ENCODE measurements at places on chromosomes 1 and 21.

DNA sequence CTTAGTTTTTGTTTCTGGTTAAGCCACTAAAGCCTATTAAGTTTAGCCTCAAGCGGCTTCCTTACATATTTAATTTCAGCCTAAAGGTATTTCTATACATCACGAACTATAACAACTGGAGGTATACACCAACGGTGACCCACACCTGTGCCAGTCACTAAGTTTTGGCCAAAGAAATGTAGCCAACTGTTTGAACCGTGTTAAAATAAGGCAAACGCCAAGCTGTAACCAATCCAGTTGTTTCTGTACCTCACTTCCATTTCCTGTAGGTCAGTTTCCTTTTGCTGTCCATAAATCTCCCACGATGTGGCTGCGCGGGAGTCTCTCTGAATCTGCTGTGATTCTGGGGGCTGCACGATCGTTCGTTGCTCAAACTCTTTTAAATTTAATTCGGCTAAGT, 5.6 kb upstream of the ERO1B start:
- DNase-seq, result no peak

DNA sequence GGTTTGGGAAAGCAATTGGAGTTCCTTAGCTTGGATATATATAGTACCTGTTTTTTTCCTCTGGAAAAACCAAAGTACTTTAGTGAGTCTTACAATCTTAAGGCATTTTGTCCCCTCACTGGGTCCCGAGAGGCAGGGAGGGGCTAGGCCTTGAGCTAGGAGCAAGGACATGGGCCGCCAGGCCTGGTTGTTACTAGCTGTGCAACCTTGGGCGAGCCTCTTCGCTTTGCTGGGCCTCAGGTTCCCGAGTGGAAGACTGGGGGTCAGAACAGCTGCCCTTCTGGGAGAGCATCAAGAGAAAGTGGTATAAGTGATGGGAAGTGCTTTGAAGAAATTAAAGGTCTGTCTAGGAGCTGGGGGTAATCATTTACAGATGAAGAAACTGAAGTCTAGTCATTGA, 553.2 kb downstream of the KIF26B start:
- DNase-seq, result no peak

DNA sequence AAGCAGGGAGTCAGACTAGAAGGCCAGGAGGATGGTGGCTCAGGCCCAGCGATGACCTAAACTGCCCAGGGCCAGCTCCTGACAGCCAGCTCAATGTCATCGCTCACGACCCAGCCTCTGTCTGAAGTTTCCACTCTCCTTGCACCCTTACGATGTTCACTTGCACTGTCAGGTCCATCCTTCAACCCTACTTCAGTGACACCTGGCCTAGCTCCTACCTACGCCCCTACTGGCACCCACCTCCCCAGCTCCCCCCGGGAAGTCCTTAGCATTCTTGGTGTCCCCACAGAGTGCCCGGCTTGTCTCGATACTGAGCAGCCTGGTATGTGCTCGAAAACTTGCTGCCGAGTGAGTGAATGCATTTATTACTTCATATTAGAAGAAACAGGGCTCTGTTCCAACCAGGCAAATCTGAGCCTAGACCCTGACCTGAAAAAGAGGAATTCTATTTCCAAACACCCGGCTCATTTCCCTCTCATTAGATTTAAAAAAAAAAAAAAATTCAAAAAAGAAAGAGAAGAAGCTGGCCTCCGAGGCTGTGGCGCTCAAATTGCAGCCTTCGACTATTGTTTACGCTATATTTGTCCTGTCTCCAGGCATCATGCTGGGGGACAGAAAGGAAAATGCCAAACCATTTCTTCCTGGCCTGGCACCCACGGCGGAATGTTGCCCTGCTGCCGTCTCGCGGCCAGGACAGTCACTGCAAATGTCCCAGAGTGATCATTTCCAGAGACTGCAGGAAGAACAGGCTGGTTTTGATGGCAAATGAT, 29.8 kb upstream of the LRRC38 start:
- peak; percentile 36 for DNase-seq

DNA sequence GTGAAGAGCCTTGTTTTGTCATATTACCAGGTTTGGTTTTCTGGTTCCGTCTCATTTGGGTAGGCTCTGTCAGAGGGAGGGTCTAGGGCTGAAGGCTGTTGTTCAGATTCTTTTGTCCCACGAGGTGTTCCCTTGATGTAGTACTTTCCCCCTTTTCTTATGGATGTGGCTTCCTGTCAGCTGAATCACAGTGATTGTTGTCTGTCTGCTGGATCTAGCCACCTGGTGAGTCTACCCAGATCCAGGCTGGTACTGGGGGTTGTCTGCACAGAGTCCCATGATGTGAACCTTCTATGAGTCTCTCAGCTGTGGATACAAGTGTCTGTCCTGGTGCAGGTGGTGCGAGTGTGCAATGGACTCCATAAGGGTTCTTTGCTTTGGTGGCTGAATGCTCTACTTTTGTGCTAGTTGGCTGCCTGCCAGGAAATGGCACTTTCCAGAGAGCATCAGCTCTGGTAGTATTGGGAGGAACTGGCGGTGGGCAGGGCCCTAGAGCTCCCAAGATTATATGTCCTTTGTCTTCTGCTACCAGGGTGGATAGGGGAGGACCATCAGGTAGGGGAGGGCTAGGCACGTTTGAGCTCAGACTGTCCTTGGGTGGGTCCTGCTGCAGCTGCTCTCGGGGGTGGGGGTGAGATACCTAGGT, 246.0 kb downstream of the RYR2 start:
- peak; percentile 96 for DNase-seq

GRCh38 chr1:228541725-228542124, 54.5 kb downstream of the RNF187 start:
- DNase-seq, result no peak

GRCh38 chr1:118322331-118322730, 137.3 kb upstream of the SPAG17 start:
- no peak for DNase-seq

- peak; percentile 39 for DNase-seq
These were observed 52.4 kb downstream of the PHC2 start for GRCh38 chr1:33378524-33378923.

- peak; percentile 47 for DNase-seq
These were observed 1.2 kb downstream of the CHRM3 start for GRCh38 chr1:239387304-239388158.

DNA sequence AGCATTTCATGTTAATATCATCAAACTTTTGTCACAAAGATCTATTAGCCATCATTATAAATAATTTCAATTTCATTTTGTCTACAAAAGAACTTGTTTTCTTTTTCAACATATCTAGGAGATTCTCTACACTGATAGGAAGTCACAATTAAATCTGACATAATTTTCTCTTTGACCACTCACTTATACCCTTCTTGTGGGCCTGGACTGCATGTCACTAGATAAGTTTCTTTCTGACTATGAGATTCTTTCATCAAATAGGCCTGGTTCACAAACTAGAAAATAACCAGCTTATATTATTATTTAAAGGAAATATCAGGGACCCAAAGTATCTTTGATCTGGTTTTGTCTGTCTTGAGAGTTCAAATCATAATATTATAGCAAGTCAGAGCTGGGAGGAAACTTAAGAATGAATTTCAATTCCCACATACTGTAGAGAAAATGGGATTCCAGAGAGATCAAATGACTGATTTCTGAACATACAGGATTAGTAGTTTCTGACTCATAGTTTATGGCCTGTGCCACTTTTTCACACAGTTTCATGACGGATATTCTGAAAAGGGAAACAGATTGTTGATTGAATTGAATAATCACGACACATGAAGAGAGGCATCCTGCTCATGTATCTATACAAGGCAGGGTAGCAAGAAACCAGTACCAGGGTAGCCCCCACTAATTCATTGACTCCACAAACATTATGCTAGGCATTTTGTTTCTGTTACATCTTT, 355.8 kb downstream of the GPATCH2 start:
- no peak for DNase-seq

DNA sequence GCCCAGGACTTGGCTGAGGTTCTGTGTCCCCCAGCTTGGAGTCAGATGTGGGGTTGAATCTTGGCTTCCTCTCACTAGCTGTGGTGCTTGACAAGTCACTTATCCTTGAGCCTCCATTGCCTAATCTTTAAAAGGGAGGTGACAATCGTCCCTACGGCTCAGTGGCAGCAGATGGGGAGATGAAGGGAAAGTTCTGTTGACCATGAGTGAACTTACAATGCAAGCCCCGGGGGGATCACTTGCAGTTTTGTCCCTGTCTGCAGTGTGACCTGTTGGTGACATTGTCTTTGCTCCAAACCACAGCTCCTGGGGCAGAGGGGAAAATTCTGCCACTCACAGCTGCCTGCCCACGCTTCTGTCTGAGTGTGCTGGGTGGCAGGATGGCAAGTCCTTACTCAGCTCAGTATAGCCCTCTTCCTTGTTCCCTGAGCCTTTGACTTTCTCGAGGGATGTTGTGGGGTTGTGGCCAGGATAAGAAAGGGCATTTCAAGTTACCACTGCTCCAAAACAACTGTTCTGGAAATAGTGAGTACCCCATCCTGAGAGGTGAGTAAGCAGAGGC, 1.7 kb downstream of the PCSK9 start:
- DNase-seq, result no peak

DNA sequence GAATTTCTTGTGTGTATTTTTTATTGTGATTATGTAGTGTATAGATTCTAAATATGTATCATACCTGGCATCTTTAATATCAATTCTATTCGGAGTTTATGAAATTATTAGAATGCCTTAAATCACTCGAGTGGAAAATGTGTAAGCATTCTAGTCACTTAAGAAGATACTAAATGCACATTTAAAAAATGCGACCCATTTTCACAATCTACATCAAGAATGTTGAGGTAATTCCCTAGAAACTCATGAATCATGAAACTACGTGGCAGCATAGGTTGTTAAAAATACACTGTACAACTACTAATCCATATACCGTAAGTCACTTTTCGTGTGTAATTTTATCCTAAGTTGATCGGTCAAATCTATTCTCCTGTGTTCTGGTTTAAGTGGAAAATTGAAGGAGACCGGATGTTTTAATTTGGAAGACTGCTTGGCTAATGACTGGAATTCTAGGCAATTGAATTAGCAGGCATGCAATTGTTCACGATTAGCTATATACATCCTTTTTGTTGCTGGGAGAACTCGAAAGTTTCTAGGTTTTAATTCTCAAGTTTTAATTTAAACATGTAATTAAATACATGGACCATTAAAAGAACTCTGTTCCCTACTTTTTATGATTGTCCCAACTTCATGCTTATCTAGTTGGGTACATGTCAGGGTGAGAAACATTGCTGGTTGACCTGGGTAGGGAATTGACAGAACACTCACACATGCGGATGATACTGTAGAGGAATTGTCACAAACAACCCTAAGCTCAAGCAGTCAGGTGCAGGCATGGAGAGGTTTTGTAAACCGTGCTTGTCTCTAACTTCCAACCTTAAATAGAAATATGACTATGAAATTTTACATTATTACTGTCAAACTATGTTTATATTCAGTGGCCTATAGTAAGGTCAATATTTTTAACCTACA, 6.6 kb downstream of the ZBTB18 start:
- DNase-seq, result no peak

- no peak for DNase-seq
These were observed at the start of gene SLAMF6 for GRCh38 chr1:160522622-160523345. Gene SLAMF6, minus strand, starts transcription at chr1:160523255. Its CDS starts 63 bp downstream, at chr1:160523192.

DNA sequence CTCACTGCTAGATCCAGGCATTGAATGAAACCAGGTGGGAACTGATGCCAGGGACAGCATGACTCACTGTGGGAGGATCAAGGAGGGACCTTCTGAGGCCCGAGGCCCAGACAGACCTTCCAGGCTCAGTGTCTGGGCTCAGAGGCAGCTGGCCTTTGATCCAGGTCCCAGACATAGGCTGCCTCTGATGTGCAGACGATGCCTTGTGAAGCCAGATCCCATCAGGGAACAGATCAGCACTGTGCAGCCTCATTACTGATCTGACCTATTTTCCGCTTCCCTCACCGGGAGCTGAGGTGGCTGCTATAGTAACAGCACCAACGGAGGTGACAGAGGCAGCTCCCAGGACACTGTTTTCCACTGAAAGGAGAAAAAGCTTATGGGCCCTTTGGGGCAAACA, 399.5 kb downstream of the MATN1 start:
- DNase-seq, result no peak

Data from DMS53 (cell line).